ENCODE measurements at places on chromosomes 7 and 10. TPM values are rescaled to one million over a fixed set of nuclear protein-coding genes. Genes with fewer than 3 reads are reported as not detected.

Gene UNCX
- total RNA-seq, result not detected

Gene NEBL
- total RNA-seq, result 1.1 TPM

Gene C10orf143
- 0.39 TPM for total RNA-seq

Gene SPDYE16
- not detected for total RNA-seq

Gene GPNMB
- total RNA-seq, result 202 TPM

Gene LRRC17
- total RNA-seq, result 9.6 TPM

Gene ARMS2
- not detected for total RNA-seq
